ENCODE measurements at places on chromosomes 7 and 10.
A peak's percentile ranks its signal among the peaks of the same experiment; 100 is the strongest.

GRCh38 chr10:122140461-122140902, 130.6 kb upstream of the BTBD16 start:
- DNase-seq: no peak

DNA sequence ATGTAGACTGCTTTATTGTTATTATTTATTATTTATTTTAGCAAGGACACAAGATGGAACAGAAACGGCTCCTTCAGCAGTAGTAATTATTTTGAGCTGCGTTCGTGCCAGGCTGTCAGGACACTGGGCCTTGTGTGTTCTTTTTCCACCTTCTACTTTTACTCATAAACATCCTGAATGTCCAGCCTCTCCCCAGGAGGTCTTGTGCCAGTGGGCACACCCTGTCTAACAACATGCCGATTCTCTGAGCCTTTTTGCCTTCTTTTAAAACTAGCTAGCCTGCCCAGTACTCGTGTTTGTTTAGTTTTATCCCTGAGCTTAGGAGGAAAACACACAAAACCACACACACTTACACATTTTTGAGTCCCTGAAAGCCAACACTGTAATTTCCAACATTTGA, 1.2 kb downstream of the SCIN start:
- no peak for DNase-seq

- no peak for DNase-seq
Measured at GRCh38 chr7:48088559-48089045, 463 bp upstream of the UPP1 start.

- DNase-seq: peak; percentile 30
Measured at GRCh38 chr10:99661377-99661763, 2.1 kb downstream of the ENTPD7 start.

DNA sequence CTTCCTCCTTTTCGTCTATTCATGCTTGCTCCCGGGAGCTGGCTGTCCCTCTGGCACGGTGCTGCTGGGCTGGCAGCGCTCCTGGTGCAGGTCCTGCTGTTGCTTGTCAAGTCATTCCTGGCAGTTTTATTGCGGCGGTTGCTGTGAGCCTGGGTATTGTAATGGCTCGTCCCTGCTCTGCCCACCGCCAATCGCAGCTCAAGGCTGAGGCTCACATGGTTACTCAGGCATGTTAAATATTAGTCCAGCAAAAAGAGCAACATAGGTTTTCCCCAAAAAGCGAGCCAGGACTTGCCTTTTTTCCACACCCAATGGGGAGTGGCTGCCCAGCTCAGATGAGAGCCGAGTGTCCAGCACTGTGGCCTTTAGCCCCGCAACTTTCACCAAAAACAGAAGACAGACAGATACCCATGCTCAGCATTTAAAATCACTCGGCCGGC, 492.9 kb upstream of the FOXK1 start:
- DNase-seq: no peak

DNA sequence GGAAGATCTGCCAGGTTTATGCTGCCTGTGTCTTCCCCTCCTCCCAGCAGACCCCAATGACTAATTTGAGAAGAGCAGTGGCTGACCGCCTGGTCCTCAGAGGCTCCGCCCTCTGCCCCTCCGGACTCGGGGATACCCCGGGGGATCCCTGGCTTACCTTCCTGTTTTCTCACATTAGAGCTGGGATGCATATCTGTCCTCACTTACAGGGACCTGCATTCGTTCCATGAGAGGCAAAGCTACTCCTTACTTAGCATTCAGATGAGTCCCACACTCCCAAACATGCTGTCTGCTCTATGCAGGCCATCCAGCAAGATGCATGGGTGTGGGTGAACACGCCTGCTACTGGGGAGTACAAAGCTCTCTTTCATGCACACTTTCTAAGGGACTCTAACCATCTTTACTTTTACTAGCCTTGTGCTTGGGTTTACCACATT, 24.0 kb downstream of the VOPP1 start:
- DNase-seq: no peak

- DNase-seq: no peak
Measured at GRCh38 chr7:65404020-65404419, 30.4 kb downstream of the ZNF92 start.

GRCh38 chr7:135275971-135276580, 42.4 kb downstream of the STRA8 start:
- no peak for DNase-seq

GRCh38 chr10:43861966-43862751, 213.5 kb upstream of the ZNF32 start:
- DNase-seq: no peak

DNA sequence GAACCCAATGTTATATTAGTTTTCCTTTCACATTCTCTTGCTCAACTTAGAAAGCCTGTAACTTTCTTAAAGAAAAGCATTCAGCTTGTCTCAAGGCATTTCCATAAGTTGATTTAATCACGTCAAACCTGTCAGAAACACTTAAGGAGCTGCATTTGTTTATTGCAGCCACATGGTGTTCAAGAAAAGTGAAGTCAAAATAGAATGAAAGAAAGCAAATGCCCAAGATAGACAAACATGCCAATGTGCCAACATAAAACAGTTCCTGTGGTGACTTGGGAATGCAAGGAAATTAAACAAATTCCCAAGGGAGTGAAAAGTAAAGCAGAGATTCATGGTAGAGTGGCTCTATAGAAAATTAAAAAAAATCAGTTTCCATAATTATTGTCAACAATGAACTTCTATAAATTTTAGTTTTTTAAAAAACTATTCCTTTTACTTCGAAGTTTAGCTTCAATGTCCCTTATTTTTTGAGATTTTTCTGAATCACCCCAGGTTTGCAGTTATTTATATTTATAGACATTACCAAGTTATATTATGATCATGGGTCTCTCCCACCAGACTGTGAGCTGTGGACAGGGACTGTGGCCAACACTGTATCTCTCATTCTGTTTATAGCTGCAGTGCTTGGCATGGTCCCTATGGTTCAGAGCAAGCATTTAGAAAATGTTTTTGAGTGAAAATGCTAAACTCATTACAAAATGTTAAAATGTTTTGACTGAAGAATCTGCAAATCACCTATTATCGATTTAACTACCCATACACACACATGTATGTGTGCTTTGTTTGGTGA, 887.4 kb downstream of the REEP3 start:
- DNase-seq: no peak

GRCh38 chr7:155943251-155943899, 131.1 kb upstream of the SHH start:
- DNase-seq: no peak

DNA sequence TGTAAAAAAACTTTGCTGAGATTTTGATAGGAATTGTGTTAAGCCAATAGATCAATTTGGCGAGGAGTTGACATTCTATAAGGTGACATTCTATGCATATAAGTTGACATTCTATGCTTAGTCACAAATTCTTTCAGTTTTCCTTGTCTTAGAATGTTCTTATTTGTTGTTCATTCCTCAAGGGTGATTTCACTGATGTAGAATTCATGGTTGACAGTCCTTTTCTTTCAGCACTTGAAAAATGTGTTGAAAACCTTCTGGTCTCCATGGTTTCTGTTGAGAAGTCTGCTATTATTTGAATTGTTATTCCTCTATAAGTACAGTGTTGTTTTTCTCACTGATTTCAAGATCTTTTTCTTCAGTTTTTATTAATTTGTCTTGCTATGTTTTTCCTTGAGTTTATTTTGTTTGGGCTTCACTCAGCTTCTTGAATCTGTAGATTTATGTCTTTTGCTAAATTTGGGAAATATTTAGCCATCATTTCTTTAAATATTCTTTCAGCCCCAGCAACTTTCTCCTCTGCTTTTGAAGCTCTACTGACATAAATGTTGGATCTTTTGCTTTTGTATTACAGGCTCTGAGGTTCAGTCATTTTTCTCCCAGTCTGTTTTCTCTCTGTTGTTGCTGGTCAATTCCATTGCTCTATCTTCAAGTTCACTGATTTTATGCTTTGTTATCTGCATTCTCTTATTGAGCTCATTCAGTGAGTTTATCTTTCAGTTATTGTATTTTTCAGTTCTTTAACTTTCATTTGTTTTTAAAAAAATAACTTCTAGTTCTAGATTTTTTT, 154.9 kb downstream of the SDK1 start:
- DNase-seq: no peak

DNA sequence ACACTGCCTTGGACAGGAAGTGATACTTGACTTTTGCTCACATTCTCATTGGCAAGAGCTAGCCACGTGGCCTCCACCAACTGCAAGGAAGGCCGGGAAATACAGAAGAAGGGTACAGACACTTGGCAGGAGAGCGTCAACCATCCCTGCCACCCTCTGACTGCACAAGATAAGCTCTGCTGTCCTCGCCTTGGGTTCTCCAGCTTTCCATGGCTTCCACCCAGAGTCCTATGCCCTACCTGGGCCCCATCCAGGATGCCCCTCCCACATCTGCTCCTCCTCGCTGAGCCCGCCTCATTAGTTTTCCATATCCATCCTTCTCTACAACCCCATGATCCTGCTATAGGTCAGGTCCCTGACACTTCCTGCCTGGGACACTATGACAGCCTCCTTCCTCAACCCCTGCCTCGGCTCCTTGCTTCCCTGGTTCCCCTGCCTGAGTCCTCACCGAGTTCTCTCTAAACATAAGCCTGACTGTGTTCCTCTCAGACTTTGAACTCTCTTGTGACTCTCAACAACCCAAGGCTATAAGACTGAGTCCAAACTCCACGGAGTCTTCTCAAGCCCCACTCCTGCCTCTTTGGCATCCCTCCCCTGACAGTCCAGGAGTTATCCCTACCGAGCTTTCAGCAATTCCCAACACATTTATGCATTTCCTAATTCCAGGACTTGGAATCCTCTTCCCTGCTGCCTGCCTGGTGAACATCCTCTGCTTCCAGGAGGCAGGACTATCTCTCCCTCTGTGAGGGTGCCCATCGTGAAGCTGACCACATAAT, 23.2 kb upstream of the GDF10 start:
- no peak for DNase-seq

DNA sequence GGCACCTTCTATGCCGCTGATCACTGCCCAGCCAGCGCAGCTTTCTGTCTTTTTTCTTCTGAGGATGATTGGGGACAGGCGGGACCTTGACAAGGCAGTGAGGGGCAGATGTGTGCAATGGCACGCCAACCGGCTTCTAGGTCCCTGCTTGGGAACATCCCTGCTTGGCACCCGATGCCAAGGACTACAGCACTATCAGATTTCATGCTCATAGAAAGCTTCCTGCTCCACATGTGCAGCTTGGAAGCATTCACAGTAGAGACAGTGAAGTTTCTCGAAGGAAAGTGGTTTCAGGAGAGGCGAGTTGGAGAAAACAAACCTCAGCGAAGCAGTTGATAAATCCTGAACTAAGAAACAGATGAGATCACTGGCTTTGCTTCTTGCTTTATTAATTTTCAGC, 267.5 kb upstream of the HABP2 start:
- no peak for DNase-seq

DNA sequence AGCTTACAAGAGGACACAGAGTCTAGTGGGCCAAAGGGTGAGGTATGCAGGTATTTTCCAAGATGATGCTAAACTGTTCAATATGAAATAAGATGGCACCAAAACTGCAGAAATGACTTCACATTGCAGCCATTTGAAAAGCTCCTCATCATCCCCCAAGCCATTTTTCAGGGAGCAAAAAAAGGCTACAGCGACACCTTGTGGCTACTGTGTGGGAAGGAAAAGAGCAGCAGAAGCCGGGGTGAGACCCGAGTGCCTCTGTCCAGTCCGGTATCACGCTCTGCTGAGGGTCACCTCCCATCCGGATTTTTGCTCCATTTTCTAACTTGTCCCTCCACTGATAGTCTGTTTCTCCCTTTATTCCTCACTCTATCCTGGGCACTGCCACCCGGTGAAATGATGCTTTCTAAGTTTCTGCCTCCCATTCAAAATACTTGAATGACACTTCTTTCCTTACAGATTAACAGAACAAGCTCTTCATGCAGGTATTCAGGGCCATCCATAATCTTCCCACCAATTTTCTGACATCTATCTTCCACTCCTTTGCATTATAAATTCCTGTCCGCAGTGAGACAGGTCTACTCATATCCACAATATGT, 220.2 kb downstream of the DGKI start:
- DNase-seq: peak; percentile 24

- DNase-seq: no peak
Measured at GRCh38 chr7:38893061-38893460, 15.9 kb downstream of the VPS41 start.

- DNase-seq: no peak
Measured at GRCh38 chr7:27237735-27238334, 4.8 kb upstream of the EVX1 start.

DNA sequence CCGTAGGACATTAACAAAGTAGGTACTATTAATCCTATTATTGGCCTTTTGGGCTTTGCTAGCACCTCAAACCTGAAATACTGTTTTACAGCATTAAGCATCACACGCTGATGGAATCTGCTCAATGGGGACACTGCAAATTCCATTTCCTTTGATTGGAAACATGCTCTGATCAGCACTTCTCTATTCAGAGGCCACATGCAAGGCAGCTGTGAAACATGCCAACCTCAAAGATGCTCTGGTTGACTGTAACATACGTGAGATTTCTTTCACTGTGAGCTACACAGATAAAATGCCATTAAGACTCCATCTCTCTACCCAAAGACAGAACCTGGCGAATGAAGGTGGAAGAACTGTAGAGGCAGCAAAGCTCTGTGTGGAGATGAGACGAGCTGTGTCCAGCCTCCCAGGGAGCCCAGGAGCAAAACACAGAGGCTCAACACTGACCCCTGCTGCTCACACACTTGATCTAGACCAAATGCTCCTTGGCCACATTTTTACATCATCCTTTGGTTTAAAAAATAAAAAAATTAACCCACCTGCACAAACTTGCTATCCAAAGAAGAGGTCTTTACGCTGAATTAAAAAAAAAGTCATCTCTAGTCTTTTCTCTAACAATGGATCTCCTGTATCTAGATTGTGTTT, 8.0 kb downstream of the RSU1 start:
- no peak for DNase-seq

- DNase-seq: peak; percentile 84
Measured at GRCh38 chr10:70296406-70296899, 12.6 kb upstream of the NPFFR1 start.
